ENCODE measurements at places on chromosomes 12 and 14. TPM values are rescaled to one million over a fixed set of nuclear protein-coding genes. Genes with fewer than 3 reads are reported as not detected.

MYBPC1 gene
- not detected for polyA plus RNA-seq

STYK1 gene
- polyA plus RNA-seq: 0.34 TPM

DYNC1H1 gene
- polyA plus RNA-seq: 240 TPM

TESPA1 gene
- not detected for polyA plus RNA-seq

KRT81 gene
- polyA plus RNA-seq: 0.29 TPM

LRRIQ1 gene
- 0.05 TPM for polyA plus RNA-seq

GRCh38 chr12:4439736-4440135, 5.9 kb downstream of the FGF6 start:
- DNase-seq: no peak

GRCh38 chr14:92847278-92847677, 53.2 kb downstream of the GOLGA5 start:
- DNase-seq: no peak

DNA sequence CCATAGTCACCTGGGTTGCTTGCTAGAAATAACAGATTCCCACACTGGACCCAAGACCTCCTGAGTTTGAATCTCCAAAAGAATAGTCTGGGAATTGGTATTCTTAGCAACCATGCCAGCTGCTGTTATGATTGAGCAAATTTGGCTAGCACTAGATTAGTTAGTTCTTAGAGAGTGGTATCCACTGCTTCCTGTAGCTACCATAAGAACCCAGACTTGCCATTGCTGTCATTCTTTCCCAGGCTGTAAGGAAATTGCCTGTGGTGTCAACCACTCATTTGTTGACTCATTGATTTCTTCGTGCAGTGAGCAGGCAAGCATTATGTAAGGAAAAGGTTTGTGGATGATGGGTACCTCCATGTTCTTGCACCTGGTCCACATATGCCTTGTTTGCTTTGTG, 201.8 kb upstream of the RGS6 start:
- no peak for DNase-seq

DNA sequence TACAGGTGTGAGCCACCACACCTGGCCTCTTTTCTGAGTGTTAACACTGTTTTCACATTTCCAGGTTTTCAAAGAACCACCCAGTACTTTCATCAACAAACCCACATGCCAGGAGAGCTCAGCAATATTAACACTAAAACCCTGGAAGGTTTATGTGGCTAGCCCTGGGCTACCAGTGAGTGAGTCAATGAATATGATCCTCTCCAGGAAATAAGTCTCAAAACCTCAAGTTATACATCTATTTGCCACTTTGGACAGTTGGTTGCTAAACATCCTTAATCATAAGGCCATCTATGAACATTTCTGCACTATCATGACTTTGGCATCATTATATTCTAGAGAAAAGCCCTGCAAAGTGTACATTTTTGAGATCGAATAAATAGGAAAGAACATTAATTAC, 6.3 kb upstream of the CDKL1 start:
- peak; percentile 56 for DNase-seq

DNA sequence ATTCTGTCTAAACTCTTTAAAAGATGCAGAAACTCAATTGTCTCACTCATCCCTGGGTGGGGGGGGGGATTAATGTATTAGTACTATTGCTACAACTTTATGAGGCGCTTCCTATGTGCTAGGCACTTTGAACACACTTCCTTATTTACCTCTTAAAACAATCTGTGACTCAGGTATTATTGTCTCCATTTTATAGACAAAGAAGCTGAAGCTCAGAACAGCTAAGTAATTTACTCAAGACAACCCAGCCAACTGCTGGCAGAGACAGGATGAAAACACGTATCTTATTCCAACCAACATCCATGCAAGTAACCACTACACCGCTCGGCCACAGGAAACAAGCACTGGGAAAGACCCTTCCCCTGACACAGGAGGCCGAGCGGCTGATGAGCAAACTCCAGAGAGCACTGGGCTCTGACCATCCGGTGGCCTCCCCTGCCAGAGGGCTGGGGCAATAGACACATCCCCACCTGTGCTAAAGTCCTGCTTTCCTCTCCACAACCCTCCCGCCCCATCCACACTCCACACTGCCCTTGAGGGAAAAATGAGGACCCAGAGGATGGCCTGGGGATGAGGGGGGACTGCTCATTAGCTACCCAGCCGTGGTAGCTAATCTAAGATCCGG, 244.2 kb downstream of the DPF3 start:
- no peak for DNase-seq

DNA sequence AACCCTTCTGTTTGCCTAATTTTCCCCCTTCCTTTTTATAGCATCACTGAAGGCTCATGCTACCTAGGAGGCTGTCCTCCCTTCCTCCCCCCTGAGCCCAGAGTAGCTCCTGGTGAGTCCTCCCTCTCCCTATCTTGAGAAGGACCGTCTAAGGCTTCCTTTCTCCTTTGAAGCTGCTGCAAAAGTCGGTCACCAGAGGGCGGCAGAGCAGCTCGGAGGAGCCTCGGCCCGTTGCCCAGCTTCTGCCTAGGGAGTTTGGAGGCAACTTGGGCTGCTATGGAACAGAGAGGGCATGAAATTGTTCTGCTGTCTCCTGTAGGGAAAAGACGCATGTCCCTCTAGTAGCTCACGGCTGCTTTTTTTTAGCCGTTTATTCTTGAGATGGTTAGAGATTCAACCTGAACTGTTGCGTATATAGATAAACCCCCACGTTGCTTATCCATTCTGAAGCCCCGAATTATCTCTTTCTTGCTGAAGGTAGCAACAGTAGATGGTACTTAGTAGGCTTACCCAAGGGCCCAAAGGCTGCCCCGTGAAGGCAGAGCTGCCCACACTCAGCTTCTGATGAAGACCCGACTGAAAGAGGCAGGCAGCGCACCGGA, 5.7 kb downstream of the WNT5B start:
- DNase-seq: peak; percentile 69

DNA sequence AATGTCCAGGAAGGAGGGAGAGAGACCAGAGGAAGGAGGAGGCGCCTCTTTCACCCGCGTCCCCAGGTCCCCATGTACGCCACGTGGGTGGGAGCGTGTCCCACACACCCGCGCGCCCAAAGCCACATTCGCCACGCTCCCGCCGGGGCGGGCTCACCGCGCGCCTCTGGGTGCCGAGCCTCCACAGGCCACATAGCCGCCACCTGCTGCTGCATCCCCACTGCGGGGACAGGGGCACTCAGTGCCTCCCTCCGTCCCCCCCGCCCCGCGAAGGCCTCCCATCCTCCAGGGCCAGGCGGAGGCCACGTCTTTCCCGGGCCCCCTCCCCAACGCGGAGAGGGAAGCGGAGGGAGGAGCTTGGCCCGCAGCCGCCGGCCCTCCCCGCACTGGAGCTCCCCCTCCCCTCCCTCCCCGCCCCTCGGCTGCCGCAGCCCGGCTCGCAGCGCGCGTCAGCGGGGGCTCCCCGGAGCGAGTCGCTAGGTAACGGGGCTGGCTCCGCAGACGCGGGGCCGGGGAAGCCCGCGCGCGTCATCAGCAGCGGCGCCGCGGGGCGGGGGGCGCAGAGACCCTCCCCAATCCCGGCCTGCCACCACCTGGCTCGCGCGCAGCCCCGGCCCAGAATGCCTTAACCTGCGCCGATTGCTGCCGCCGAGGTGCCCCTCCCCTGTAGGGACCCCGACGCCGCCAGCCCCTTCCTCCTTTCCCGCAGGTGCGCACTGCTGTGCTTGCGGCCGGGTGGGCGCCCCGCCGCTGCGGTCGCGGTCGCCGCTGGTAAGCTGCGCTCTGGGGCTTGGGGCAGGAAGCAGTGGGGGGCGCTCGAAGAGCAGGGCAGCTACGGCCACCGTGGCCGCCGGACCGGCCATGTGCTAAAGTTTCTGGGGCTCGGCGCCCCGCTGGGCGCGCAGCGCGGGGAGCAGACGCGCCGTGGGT, 536 bp upstream of the TUNAR start:
- DNase-seq: no peak

GRCh38 chr14:105068818-105069217, 3.6 kb upstream of the GPR132 start:
- no peak for DNase-seq

GRCh38 chr14:95499354-95499750, 17.1 kb downstream of the SYNE3 start:
- DNase-seq: no peak

DNA sequence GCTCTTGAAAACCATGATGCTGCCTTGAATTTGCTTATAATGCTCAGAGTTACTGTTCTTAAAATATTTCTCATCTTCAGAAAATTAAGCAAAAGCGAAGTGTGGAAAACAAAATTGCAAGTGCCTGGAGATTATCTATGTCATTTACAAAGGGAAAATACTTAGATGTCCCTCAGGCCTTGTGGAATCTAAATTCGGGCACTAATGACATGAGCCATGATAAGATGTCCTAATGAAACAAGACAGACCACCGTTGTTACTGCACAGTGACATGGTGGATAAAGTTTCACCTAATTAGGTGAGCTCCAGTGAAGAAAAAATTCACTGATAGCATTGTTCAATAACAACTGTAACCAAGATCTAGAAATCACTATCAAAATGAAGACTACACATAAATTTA, 30.4 kb downstream of the PPP1R13B start:
- no peak for DNase-seq

DNA sequence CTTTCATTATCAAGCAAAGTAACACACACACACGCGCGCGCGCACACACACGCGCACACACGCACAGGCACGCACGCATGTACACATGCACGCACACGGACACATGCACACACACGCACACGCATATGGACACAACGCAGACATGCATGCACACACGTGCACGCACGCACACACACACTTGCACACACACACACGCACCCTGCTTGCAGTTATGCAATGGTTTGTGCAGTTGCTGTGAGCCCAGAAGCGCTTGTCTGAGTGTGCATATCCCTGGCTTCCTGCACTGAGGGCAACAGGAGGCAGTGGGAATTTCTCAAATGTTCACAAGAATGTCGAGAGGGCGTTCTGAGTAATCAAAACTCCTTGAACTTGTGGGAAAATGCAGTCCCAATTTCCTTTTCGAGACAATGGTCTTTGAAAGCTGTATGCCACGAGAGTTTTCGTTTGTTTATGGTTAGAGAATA, 41.6 kb downstream of the NFKBIA start:
- peak; percentile 88 for DNase-seq

- DNase-seq: peak; percentile 67
Observed at GRCh38 chr12:15982471-15982870, 71.3 kb downstream of the DERA start.

- no peak for DNase-seq
Observed at GRCh38 chr14:77128414-77128891, 13.1 kb downstream of the ZDHHC22 start.

DNA sequence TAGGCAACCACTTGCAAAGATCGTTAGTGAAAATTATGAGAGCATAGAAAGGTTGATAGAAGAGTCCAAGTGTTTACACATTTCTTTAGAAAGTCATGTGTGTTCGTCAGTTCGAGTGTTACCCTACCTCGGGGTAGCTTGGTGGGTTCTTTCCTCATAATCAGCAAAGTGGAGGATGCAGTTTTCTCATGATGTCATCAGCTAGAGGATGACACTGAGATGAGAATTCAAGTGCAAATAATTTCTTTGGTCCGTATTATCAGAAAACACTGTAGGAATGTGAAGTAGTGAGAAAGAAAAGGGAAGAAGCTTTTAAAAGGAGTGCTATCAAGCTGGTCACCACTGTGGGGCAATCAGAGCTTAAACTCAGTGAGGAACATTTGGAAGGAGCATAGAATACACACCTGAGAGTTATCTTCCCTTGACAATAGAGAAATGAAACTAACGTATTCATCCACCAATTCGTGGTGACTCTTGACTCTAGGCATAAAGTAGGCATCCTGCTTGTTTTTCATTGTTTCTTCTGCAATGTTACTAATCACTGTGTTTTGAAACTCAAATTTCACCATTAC, 1340.9 kb upstream of the TMEM132C start:
- no peak for DNase-seq

DNA sequence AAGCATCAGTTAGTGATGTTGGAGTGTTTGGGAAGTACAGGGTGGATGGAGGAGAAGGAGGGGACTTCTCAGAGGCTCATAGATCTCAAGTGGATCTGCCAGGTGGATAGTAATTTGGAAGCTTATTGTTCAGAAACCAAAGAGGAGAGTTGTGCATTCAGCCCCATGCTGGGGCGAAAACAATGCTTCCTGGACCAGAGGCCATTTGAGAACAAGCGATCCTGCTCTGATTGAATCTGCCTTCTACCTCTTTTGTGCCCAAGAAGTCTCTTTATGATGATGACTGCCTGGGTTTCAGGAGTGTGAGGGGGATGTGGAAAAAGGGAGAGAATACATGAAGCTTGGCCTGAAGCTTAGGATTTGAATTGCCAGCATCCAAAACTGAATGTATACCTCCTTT, 110.8 kb upstream of the SRRM4 start:
- DNase-seq: no peak

- DNase-seq: no peak
Observed at GRCh38 chr14:102914474-102915291, 7.8 kb upstream of the AMN start.

- no peak for DNase-seq
Observed at GRCh38 chr14:88384718-88385117, 739 bp upstream of the SPATA7 start.

DNA sequence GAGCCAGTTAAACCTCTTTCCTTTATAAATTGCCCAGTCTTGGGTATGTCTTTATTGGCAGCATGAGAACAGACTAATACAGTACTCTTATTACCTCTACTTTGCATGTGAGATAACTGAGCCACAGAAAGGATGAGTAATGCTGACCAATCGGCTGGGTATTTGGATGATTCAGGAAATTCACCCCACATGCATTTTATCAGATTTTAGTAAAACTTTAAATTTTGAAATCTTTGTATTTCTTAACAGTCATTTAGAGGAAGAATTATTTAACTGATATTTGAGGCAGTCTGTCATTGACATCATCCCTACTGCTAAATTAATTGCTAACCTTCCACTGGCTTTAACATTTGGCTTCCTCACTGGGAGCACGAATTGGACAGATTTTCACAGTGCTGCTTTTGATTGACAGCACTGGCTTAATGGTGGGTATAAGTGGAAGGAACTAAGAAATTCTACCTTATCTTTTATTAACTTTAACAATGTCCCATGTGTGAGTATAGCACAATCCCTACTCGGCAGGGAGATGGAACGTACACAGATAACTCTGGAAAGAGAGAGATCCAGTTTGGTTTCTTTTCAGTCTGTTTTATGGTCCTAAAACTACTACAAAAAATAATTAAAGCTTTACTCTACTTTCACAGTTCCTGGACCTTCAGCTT, 261.0 kb downstream of the DACT1 start:
- peak; percentile 97 for DNase-seq

GRCh38 chr14:51860164-51860824, at the start of gene GNG2:
TSS of gene GNG2 (plus strand) at chr14:51860612. CDS start at chr14:51950679, 90,067 bp downstream.
- peak; percentile 75 for DNase-seq

- DNase-seq: no peak
Observed at GRCh38 chr12:61750604-61751003, 509.6 kb upstream of the USP15 start.

DNA sequence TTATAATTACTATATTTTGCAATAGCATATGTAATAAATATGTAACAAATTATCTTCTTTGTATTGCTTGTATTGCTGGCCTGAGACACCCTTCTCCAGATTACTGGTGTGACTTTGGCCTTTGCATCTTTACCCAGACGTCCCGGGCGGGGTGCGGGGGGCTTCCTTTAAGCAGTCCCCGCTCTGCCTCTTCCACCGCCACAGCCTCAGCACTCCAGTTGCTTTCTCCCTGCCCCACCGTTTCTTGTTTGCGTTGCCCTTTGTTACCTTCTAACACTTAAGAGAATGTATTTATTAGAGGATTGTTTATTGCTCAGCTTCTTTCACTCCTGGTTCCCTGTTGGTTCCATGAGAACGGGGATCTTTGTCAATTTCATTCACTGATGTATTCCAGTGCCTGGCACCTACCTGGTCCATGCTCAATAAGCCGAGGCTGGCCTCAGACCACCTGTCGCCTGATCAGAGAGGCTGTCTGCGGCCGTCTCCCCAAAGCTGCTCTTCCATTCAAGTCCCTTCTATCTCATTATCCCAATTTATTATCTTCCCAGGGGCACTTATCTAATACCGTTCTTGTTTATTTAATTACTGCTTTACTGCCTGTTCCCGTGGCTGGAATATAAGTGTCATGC, 100.5 kb upstream of the RFLNA start:
- DNase-seq: no peak

Measured in IMR-90 (cell line).